ENCODE measurements at places on chromosomes 2 and 18.

DNA sequence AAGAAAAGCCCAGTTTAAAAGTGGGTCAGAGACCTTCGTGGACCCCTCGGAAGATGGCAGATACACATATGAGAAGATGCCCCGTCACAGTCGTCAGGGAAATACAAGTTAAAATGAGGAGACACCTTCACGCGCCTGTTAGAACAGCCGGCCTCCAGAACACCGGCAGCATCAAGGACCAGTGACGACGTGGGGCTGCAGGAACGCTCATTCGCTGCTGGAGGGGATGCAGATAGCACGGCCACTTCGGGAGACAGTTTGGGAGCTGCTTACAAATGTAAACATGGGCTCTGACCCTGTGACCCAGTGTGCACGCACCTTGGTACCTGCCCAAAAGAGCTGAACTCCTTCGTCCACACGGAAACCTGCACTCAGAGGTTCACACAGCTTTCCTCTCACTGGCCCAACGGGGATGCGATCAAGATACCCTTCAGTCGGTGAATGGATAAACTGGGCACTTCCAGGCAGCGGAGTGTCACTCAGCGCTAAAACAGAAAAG lies 83.7 kb upstream of the CTDP1 start:
- no peak for DNase-seq

DNA sequence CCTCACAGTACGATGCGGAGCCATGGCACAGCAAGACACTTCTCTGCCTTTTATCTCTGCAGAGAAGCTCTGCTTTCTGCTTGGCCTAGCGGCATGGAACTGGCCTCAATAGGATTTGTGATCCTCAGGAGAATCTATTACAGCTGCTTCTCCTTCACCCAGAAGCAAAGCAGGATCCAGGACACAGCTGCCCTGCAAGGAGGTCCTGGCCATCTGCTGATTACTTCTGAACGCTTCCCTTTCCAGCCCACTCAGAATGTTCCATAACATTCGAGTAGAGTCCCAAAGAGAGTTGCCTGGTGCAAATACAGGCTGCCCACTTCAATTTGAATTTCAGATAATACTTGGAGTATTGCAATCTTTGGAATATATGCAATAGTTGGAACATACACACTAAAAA lies 29.2 kb upstream of the KCNS3 start:
- DNase-seq, result no peak

DNA sequence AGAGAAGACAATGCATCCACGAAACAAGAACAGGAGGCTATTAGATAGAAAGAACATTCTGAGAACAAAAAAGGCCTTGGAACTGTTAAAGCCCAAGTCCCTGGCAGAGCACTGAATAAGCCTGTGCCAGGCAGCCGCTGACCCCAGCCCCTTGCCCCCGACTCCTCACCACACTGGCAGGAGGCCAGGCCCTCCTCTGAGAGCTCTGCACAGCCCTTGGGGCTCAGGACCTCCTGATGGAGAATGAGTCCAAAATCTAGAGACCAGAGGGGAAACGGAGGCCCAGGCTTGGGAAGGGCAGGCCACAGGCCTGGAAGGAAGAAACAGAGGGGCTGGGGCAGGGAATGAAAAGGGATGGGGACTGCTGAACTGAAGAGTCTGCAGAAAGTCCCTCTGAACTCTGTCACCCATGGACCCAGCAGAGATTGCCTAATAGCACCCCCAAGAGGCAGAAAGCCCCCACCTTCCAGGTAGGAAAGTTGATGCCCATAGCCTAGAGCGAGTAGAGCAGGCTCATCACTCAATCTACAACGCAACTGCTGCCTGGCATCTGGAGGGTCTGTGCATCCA lies 18.3 kb upstream of the TNS1 start:
- DNase-seq, result no peak

GRCh38 chr2:12764075-12764730 lies 47.5 kb downstream of the TRIB2 start:
- DNase-seq, result no peak

DNA sequence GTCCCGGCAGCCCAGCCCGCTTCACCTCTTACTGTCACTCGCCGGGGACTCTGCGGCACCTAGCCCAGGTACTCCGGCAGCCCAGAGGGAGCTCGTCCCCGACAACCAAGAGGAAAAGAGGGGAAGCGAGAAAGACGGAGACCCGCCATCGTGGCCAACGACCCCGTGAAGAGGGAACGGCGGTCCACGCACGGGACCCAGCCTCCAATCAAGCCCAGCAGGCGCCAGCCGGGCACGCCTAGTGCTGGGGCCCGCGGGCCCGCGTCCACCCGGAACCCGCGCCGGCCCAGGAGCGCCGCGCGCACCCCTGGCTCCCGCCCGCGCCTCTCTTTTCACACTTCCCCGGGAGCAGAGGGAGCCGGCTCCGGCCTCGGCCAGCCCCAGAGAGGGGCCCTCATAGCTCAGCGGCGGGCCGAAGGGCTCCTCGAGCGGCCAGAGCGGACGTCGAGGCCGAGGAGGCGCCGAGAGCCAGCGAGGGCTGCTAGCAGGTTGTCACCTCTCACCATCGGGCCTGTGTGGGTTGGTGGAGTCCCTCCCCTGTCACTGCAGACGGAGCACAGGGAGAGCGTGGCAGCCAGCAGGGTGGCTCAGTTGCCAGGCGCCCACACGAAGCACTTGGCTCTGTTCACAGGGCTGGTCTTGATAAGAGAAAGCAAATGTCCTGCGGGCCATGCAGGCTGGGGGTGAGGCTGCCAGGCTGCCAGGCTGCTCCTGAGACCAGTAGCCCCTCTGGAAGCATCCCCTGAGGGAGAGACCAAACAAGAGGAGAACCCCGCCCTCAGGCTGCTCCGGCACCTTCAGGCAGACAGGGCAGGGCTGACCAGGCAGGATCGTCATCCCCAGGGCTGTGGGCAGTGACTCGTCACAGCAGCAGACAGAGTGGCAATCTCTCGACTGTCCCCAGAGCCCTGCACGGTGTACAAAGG lies 36.9 kb upstream of the KLF11 start:
- peak; percentile 22 for DNase-seq

GRCh38 chr2:23525137-23525765 lies 140.3 kb downstream of the KLHL29 start:
- DNase-seq, result no peak

- DNase-seq, result no peak
Measured at GRCh38 chr2:120192280-120192679, 30.9 kb downstream of the TMEM185B start.

DNA sequence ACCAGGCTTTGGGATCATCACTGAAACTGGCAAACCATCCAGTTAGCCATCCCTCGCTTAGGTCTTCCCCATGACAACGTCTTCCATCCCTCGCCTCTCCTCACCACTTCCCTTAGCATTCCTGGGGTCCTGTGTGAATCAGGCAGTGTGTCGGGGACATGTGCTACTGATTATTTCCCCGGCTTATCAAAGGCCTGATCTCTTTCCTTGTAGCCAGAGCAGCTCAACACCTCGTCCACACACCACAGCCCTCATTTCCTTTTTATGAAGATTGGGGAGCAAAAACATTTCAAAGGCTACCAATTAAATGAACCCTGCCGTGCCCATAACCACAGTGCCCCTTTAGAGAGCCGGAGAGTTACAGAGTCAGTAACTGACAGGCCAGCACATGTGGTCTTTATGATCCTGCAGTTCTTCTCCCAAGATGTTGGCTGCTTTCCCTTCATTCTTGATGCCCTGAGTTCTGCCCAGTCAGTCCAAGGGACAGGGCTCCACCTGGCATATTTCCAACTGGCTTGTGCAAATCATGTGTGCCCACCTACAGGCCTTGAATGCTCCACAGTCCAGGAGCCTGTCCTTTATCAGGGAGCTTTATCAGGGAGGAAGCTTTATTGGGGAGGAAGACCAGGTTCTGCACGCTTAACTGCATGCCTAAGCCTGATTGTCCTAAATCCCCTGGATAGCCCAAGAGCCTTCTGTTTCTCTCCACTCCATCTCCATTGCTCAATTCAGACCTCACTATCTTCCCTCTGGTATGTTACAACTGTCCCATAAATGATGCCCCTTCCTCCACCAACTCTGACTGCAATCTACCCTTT lies 343.1 kb downstream of the CYRIA start:
- no peak for DNase-seq

GRCh38 chr2:128641421-128642080 lies 322.9 kb upstream of the HS6ST1 start:
- DNase-seq, result no peak

GRCh38 chr2:181070119-181070835 lies 89.9 kb downstream of the UBE2E3 start:
- DNase-seq, result peak; percentile 71

DNA sequence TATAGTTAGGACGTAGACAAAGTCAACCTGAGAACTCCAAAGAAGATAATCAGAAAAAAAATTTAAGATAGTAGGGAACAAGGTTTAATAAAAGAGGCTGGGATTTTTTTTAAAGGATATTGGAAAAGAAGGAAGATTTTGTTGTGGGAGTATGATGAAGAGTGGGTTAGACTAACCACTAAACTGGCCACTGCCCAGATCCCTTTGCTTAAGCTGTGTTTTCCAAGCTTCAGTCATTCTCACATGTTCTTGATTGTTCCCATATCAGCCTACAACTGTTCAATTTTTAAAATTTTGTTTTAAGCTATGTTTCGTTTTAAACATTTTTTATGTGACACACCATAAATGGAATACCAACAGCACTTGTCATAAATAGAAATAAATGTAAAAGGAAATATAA lies 284.5 kb upstream of the MMADHC start:
- no peak for DNase-seq

DNA sequence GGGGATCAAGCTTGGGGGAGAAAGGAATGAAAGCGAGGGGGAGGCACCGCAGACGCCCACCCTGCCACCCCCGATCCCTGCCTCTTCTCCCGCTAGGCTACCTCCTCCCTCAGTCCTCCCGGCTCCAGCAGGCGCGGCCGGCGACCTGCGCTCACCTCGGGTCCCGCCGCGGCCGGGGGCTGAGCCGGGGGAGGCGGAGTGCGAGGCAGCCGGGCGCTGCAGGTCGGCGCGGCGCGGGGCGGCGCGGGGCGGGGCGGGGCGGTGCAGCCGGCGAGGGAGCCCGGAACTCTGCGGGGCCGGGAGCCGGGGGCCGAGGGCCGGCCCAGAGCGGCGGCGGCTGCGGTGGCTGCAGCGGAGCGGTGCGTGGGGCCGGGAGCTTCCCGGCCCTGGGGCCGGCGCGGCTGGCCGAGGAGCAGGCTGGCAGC lies 477 bp downstream of the ACVR1 start:
- no peak for DNase-seq

DNA sequence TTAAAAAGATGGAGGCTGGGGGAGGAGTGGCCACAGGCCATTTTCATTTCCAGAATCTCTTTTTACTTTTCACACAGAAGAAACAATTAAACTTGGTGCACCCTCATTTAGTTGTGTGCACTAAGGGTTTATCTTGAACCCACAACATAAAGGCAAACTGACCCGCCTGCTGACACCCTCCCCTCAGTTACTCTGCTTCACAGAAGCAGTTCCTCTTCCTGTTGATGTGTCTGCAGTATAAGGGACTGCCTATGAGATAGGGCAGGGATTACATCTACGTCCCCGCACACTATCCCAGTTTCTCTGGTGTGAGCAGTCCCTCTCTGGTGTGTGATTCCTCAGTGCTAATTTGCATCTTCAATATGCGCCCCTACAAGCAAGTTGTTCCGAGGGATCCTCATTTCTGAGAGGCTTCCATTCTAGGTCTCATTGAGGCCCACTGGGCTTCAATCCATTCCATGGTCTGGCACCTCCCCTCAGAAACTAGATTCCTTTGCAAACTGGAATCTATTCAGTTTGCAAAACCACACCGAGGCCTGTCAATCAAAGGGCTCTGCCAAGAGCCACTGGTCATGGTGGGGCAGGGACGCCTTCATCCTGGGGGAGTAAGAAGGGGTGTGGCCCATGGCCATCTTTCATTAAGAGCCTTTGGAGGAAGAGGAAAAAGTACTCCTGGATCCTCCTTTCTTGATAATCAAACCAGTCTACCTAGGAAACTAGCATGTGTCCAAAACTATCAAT lies 12.3 kb downstream of the CREG2 start:
- no peak for DNase-seq

- DNase-seq, result no peak
Measured at GRCh38 chr18:70190529-70190928, 15.0 kb downstream of the RTTN start.

- peak; percentile 10 for DNase-seq
Measured at GRCh38 chr2:5392658-5393057, 299.5 kb upstream of the SOX11 start.

- peak; percentile 94 for DNase-seq
Measured at GRCh38 chr2:236862961-236863728, 222.5 kb upstream of the COPS8 start.

- DNase-seq, result no peak
Measured at GRCh38 chr18:48956356-48956755, 5.6 kb upstream of the SMAD7 start.

DNA sequence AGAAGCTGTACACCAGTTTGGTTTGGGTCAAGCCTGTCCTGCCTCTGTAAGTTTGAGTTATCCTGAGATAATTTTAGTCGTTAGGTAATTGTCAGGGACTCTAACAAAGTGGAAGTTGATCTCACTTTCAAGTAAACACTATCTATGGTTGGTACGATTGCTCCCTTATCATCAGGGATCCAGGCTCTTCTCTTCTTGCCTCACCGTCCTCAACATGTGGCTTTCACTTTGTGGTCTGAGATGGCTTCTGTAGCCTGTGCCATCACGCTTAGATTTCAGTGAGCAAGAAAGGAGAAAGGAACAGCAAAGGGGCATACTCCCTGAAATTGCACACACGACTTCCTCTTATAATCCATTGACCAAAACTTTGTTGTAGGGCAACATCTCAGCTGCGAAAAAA lies 115.6 kb downstream of the CTAGE1 start:
- DNase-seq, result no peak

Measured in RCC 7860 (cell line).